ENCODE measurements at places on chromosomes 3 and 15. TPM values are rescaled to one million over a fixed set of nuclear protein-coding genes. Genes with fewer than 3 reads are reported as not detected.

DNA sequence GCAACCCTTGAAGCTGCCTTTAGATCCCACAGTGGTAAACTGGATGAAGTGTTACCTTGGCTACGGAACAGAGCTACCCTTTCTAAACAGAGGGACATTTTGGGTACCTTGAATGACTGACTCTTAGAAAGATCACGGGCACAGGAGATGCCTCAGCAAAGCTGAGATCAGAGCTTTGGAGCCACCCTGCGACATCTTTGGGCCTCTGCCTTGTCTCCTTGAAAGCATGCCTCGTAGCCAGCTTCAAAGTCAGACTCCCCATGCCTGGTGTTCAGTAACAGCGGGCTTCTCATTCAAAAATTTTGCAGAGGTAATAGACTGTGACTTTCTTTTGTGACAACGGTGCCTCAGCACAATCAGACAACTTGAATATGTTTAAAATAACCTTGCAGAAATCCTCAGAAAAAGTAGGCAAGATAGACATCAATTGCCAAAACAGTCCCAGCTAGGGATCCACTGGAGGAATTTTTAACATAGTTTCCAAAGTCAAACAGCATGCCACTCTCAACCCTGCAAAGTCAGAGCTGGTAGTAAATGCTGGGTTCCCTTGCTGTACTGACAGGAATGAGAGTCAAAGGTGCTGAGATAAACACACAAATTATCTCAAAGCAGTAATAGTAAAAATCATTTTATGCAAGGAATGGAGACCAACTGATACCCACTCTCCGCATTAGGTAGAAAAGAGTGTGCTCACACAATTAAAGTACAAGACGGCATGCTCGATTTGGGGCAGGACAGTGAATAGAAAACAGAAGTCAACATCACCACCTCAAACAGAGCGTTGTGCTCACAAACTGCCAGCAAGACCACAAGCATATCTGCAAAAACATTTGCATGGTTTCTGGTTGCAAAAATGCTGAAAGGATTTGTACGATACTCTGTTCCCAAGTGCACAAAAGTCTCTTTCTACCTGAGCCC lies 82.1 kb downstream of the MYO1E start:
- DNase-seq, result no peak

CLRN1 gene
- not detected for total RNA-seq

DNA sequence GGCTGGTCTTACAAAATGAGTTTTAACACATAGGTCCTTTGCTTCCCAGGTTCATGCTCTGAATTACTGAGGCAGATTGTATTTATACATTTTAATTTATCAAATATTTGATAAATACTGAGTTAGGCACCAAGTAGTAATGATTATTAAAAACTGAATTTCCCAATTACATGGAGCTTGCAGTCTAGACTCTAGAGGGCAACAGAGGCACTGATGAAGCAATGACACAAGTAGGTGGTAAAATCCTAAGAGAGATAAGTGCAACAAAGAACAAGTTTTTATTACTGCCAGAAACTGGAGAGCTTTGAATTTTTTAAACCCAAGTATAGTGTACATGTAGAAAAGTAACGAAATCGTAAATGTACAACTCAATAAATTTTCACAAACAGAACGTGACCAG lies 406.2 kb upstream of the RARB start:
- no peak for DNase-seq

ACTRT3 gene
- total RNA-seq, result 0.31 TPM

GRCh38 chr3:127572186-127572585 lies 18.3 kb downstream of the TPRA1 start:
- no peak for DNase-seq

- DNase-seq, result no peak
Measured at GRCh38 chr15:94924971-94925598, 693.7 kb downstream of the MCTP2 start.

CKMT1A gene
- 1.7 TPM for total RNA-seq

TYRO3 gene
- total RNA-seq, result 116 TPM

RAB5A gene
- total RNA-seq, result 60.5 TPM

- DNase-seq, result peak; percentile 69
Measured at GRCh38 chr15:62886431-62887071, 156.0 kb upstream of the TPM1 start.

DNA sequence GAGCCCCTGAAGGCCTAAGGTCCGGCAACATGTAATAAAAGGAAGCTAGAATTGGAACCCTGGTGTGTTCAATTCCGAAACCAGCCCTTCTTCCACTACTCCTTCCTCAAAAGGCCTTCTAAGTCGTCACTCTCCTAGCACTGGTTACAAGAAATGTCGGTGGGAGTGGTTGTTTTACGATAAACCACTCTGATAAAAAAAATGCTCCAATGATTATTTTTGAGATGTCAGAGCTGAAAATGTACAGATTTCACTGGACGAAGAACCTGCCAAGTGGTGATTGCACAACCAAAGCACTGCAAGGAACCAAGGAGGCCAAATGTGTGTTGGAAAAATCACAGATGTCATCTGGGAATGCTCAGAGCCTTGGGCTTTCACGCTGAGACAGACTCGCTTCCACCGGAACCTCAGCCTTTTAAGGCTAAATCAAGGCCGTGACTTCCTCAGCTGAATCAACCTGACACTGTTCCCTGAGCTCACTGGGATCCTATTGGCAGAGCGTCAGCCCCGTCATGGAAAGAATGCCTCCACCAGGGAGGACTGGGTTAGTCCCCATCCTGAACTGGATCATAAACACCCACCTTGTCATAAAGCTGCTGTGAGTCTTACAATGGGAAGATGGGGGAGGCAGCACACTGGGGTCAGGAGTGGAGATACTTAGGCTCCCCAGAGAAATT lies 108.1 kb upstream of the THBS1 start:
- DNase-seq, result no peak

DNA sequence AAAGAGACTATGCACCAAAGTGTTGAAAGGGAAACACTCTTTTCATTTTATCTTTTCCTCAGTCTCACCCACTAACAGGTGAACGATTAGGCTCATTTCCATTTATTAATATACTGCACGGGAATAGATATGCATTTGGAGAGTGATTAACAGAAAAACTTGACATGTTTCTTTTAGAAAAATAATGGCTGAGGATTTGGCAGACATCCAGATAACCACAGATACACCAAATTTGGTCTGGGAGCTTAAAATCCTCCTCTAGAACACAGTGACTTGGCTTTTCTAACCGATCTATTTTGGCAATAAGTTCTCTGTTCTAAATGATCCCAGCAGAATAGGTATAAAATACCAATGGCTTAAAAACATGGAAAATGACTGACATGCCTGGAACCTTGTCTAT lies 459.3 kb upstream of the SGO1 start:
- DNase-seq, result no peak

DNA sequence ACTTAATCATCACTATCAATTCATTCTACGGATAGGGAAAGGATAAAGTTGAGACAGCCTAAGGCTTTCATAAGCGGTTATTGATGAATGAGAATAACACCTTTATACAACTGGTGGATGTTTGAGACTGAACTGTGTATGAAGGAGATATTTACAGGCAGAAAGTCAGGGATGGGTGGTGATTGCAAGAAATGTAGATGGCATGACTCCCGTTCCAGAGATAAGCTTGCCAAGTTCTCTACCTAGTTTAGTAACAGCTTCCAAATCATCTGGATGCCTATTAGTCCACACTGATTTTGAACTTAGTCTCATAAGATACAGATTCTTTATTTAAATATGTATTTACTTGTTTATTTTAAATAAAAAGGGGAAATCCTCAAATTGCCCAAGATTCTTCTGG lies 358.8 kb downstream of the GAP43 start:
- no peak for DNase-seq

GRCh38 chr15:83178869-83179325 lies 28.7 kb downstream of the HDGFL3 start:
- no peak for DNase-seq

DNA sequence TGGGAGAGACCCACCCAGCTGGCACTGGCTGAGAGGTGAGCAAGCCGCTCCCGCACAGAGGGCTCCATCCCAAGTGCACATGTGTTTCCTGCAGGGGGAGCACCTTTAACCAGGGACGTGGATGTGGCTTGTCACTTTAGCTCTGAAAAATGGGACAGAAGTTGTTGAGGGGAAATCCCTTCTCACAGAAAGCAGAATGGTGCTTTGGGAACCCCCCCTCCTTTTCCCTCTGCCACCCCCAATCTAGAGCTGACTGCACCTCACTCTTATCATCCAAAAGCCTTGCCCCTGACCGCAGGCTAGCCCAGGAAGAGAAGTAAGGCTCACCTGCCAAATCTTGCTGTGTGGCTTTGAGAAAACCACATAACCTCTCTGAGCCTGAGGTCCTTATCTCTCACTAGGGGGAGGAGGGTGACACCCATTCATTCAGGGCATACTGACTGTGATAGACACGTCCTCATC lies 77.9 kb downstream of the RPN1 start:
- peak; percentile 53 for DNase-seq

GRCh38 chr3:183823963-183824362 lies 1.4 kb downstream of the MAP6D1 start:
- DNase-seq, result no peak

ANKRD34C gene
- not detected for total RNA-seq

- DNase-seq, result no peak
Measured at GRCh38 chr15:101264011-101264410, 12.2 kb upstream of the CHSY1 start.

CAPN3 gene
- total RNA-seq, result 0.37 TPM

DNA sequence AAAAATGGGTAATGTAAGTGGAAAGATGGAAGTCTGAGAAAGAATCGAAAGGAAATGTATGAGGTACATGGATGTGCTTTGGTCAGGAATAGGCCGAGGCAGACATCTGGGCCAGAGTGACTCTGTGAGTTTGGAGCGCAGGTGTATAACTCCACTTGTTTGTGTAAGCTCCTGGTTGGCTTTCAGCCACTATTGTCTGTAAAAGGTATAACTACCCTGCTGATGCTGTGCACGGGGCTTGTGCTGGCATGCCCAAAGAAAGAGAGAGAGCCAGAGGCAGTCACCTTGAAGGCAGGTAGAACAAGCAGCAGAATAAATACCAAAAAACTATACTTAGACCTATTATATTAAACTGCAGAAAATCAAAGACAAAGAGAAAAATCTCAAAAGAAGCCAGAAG lies 32.7 kb upstream of the CD96 start:
- no peak for DNase-seq

- DNase-seq, result no peak
Measured at GRCh38 chr3:184791171-184791570, 20.8 kb upstream of the VPS8 start.

CCR9 gene
- not detected for total RNA-seq

- DNase-seq, result no peak
Measured at GRCh38 chr15:98485451-98485850, 162.9 kb upstream of the IGF1R start.

- no peak for DNase-seq
Measured at GRCh38 chr15:48566668-48567067, 78.8 kb downstream of the FBN1 start.

NEO1 gene
- 85.2 TPM for total RNA-seq

PYDC2 gene
- total RNA-seq, result not detected

GPR176 gene
- 20.6 TPM for total RNA-seq

GUCA1C gene
- total RNA-seq, result not detected

GRCh38 chr15:65355173-65355987 lies 22.4 kb downstream of the IGDCC3 start:
- DNase-seq, result peak; percentile 98

DNA sequence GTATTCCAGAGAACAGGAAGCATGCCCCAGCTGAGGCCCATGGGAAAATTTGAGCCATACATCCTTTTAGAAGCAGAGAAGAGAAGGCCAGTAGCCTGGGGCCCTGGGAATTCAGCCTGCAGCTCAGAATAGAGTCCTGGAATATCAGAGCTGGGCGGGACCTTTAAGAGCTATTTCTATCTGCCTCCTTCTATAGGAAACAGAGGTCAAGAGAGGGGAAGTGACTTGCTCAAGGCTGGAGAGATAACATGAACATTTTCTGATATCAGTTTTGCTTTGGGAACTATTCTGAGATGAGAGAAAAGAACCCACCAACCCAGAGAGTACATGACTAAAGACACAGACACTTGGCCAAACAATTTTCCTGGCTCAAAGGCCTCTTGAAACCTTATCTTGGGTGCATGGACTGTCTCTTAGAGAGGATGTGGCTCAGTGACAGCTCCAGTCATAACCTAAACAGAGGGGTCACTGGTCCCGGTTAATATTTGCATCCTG lies 26.0 kb downstream of the MASP1 start:
- DNase-seq, result no peak

HYAL1 gene
- 3.0 TPM for total RNA-seq

GRCh38 chr15:64111679-64112050 lies 15.9 kb downstream of the SNX1 start:
- no peak for DNase-seq

DNA sequence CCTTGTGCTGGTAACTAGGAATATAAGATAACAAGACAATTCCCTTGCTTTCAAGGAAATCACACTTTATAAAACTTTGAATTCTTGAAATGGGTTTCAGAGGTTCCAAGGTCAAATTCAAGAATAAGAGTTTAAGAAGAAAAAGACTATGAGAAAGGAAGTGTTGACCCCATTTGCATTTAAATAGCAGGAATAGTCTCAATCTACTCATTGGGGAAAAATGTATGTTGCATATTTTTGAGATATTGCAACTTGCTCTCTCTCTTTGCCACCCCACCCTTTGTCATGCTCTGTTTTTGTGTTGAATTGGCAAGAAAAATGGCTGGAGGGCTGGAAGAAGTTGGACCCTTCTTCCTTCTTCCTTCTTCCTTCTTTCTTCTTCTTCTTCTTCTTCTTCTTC lies 699.2 kb downstream of the TUSC7 start:
- no peak for DNase-seq

- no peak for DNase-seq
Measured at GRCh38 chr3:113063126-113063894, 72.5 kb downstream of the GTPBP8 start.

IQCF5 gene
- not detected for total RNA-seq

- DNase-seq, result no peak
Measured at GRCh38 chr3:192122832-192123594, 604.3 kb downstream of the FGF12 start.

Data from neural progenitor cell (in vitro differentiated cells).